Type B pancreatic cell (in vitro differentiated cells): ENCODE measurements at places on chromosomes 3 and 15.

GRCh38 chr3:69178838-69179739, 56.7 kb upstream of the LMOD3 start:
- H3K4me1 ChIP-seq = peaks cover 28% of the 10 kb centered on the region
- peak overlapping the region; percentile 1 for H3K4me3 ChIP-seq
- H3K27ac ChIP-seq = peak overlapping the region; percentile 83
- no peak for DNase-seq
- peaks cover 62% of the 10 kb centered on the region for H3K36me3 ChIP-seq

DNA sequence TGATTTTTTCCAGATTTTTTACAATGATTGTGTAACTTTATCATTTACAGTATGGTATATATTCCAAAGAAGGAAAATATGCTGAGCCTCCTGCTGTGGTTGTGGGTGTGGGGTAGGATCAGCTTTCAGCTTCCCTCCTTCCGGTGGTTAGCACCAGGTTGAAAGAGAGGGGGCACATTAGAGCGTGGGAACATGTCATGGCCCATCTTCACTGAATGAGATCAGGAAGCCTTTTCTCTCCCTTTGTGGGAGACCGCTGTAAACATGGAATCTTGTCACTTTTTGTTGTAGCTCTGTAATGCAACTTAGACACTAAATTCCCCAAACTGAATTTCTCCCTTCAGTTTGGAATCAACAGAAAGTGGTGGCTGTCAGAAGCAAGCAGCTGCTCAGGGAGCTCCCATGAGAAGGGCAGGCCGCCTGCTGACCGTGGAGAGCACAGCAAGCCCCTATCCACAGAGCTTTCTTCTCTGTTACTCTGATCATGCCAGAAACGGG, 86.7 kb upstream of the LIMD1 start:
- H3K36me3 ChIP-seq = peaks cover 9% of the 10 kb centered on the region
- peaks cover 11% of the 10 kb centered on the region for H3K4me1 ChIP-seq

- H3K27ac ChIP-seq = no peak overlapping the region
- peaks cover 52% of the 10 kb centered on the region for H3K27me3 ChIP-seq
- H3K4me3 ChIP-seq = peak overlapping the region; percentile 80
- H3K36me3 ChIP-seq = no peaks in the 10 kb centered on the region
Observed at GRCh38 chr15:88769161-88769971, 33.9 kb upstream of the ACAN start.

GRCh38 chr15:66196602-66197001, 56.9 kb downstream of the MEGF11 start:
- DNase-seq = no peak
- H3K27ac ChIP-seq = no peak overlapping the region
- H3K4me1 ChIP-seq = no peaks in the 10 kb centered on the region
- H3K27me3 ChIP-seq = peaks cover 12% of the 10 kb centered on the region

DNA sequence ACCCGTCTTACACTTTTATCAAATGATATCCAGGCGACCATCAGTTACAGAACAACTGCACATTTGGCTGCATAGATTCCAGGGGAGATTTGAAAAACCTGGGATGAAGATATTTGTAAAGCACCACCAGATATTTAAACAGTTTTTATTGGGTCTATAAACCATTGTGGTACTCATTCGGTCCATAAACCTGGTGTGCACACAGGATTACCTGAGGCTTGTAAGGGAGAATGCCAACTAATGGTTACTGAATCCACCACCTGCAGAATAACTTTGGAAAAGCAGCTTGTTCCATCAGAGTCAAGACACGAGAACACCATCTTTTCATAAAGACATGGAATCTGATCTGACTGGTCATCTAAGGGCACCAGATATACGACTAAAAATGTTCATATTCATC, 80.6 kb downstream of the P3H2 start:
- no peak for DNase-seq
- H3K4me1 ChIP-seq = peaks cover 32% of the 10 kb centered on the region
- no peak overlapping the region for H3K4me3 ChIP-seq
- H3K27me3 ChIP-seq = no peaks in the 10 kb centered on the region
- H3K27ac ChIP-seq = no peak overlapping the region
- H3K36me3 ChIP-seq = no peaks in the 10 kb centered on the region

DNA sequence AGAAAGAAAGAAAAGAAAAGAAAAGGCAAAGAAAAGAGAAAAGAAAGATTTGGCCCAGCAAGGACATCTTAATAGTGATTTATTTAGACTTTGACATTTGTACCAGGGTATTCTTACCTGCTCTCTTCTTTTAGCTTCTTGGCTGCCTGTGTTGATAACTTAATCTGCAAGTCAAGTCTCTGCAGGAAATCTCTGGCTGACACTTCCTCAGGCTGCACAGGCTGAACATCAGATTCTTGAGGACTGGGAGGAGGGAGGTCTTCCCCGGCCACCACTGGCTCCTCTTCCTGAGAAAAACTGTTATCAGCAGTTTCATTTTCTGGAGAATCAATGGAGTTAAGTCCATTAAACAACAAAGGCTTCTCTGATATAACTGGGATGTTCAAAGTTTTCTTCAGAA, 12.8 kb downstream of the LYSMD2 start:
- peak overlapping the region; percentile 55 for H3K27ac ChIP-seq
- peaks cover 4% of the 10 kb centered on the region for H3K27me3 ChIP-seq
- H3K4me3 ChIP-seq = no peak overlapping the region

- H3K4me1 ChIP-seq = peaks cover 5% of the 10 kb centered on the region
- H3K27ac ChIP-seq = no peak overlapping the region
- no peaks in the 10 kb centered on the region for H3K36me3 ChIP-seq
- H3K4me3 ChIP-seq = no peak overlapping the region
- no peak for DNase-seq
- H3K27me3 ChIP-seq = peaks cover 34% of the 10 kb centered on the region
Observed at GRCh38 chr3:39501968-39502837, 34.7 kb downstream of the MOBP start.

DNA sequence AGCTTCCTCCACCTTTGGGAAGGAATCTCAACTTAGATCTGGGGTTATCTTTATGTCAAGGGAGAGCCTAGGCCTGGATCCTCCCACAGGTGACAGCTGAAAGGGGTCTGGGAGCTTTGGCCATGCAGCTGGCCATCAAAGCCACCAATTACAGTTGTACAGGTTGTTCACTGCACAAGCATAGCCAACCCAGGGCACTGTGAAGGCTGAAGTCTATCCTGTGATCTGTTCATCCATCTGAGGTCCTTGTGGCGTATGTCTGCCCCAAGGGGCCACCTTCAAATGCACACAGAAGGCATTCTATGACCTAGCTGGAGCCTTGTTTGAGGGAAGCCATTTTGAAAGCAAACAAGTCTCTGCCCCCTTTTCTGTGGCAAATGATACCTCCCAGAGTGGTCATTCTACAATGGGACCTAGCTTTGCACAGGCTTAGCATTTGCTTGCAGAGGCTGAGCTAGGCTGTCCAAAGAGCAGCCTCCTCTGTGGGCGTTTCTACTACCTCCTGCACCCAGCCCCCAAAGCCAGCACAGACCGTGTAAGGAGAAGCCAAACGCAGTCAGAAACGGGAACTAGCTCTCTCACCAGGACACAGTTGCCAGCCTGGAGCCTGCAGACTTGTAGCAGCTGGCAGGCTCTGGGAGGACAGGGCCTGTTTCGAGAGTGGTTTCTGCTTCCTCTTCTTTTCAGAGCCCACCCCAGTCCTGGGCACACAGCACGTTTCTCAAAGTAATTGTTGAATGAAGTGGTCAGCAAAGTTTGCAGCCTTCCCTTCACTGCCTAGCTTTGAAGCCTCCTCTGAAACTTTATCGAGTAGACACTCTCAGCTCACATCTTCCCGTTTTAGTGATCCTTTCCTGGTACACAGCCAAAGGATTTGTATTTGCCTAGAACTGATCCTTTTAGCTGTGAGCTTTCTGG, 157.3 kb upstream of the SMAD3 start:
- no peaks in the 10 kb centered on the region for H3K36me3 ChIP-seq
- H3K4me1 ChIP-seq = peaks cover 9% of the 10 kb centered on the region
- no peak overlapping the region for H3K27ac ChIP-seq
